ENCODE measurements at places on chromosomes 11 and 22.
A peak's percentile ranks its signal among the peaks of the same experiment; 100 is the strongest.

- DNase-seq: no peak
Observed at GRCh38 chr22:28344918-28345703, 334.5 kb downstream of the TTC28 start.

DNA sequence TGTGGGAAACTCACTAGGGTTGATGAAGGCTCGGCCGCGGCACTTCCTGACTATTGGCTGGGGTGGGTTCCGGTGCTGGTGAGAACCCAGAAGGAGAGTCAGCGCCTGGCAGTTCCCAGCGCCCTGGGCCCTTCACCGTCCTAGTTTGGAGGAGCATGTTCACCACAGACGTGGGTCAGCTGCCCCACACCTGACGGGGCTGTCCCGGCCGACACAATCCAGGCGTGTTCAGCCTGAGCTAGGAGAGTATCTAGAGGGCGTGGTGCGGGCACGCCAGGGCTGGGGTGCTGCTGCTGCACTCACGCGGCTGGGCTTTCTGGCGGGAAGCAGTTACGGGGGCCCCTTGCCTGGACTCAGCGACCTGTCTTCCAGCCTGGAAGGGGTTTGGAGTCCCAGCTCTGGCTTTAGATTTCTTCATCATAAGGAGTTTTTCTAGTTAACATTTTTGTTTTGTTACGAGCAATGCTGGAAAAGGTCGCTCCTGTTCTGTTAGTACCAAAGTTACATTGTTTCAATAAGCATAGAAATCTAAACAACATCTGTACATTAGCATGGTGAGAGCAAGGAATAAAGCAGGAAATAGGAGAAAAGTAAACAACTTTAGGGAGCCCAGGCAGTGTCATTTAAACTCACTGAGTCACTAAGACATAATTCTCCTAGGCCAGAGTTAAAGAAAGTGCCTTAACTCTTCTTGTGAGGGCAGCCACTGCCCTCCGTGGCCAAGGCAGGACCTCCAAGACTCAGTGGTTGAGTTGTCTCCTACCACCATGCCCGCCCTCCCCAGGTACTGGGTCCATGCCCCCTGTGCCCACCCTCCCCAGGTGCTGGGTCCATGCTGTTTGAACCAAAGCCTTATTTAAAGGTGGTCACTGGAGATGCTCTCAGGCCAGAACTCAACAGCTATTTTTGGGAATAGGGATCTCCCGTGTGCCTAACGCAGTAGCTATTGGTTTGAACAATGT is 12.1 kb upstream of the ADORA2A start:
- no peak for DNase-seq

DNA sequence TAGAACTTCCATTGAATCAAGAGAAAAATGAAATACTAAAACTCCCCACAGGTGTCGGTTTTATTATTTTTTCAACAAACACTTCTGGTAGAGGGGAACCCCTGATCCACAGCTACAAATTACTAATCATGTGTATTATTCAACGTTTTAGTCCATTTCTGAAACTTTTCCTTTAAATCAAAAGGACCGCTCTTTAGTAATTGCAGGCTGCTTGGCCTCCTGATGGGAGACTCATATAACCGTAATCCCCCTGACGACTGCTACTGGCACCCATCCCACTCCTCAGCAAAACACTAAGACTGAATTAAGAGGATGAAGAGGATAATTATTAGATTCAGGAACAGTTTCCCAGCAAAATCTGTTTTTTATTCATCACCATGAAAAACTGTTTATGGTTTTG is 46.4 kb downstream of the PAX6 start:
- DNase-seq: no peak

DNA sequence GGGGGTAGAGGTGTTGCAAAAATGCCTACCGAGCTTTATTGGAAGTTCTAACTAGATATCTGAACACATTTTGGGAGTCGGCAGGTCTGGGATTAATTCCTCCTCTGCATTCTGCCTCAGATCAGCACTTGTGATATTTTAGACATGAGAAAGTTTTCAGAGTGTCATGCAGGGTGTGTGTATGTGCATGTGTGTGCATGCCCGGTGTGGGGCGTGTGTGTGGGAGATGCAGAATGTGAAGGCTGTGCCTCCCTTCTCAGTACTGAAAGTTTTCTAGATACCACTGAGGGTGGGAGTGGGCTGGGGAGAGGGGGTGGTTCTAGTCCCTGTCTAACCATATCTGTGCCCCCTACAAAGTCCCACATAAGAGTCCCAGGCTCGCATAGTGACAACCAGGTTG is 180.0 kb upstream of the NTM start:
- no peak for DNase-seq

GRCh38 chr11:112290493-112290850 is 29.8 kb upstream of the PLET1 start:
- DNase-seq: no peak

DNA sequence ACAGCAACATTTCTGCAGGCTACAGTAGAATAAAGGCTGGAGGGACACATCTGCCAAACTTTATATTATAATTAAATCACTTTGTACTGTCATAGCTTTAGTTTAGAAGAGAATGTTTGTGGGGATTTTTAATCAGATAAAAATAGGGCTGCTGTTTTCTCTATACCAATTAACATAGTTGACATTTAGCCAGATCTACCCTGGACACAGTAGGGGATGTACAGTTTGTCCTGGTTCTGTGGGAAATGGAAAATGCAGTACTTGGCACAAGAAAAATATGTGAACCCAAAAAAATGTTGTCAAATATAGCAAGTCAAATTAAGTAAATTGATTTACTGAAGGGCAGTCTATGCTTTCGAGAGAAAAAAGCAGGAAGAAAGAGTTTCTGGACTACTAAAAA is 20.8 kb upstream of the PICALM start:
- DNase-seq: no peak

- peak; percentile 39 for DNase-seq
Observed at GRCh38 chr11:9664276-9665171, 647 bp downstream of the SWAP70 start.

DNA sequence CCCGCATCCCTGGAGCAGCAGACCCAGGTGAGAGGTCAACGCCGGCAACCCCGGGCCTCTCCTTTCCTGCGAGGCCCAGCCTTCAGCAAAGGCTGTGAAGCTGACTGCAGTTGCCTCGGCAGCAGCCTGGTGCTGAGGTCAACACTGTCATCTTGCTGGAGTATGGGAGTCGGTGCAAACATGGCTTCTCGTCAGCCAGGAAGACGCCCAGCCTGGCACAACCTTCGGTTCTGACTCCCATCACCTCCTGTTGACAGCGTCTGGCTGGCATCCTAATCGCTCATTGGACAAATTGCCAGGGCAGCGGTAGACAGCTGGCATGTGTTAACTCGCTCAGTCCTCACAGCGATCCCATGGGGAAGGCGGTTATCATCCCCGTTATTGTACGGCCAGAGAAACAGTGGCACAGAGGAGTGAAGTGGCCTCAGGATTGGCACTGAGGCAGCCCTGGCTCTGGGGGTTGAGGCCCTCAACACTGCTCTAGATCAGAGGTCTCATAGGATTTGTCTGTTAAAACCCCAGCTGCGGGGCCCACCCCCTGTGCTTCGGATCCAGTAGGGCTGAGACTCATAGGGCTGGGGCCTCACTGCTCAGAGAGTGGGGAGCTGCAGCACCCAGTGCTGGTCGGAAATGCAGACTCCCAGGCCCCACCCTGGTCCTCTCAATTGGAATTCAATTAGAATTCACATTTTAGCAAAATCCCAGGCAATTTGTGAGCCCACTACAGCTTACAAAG is 39.3 kb upstream of the TP53I11 start:
- DNase-seq: no peak

DNA sequence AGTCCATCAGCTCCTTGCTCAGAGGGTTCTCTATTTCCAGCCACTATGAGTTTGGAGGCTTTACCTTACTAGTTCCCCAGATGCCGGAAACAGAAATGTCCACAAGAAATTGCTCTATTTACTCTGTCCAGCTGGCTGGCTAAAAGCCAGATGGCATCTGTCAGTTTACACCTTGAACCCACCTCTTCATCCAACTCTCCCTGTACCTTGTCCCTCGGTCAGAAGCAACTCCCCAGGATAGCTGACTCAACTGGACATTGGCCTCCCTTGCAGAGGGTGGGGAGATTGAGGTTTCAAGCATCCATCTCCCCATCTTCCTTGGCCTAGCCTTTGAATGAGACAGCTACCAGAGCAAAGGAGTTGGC is 1.7 kb downstream of the C2CD2L start:
- DNase-seq: no peak

DNA sequence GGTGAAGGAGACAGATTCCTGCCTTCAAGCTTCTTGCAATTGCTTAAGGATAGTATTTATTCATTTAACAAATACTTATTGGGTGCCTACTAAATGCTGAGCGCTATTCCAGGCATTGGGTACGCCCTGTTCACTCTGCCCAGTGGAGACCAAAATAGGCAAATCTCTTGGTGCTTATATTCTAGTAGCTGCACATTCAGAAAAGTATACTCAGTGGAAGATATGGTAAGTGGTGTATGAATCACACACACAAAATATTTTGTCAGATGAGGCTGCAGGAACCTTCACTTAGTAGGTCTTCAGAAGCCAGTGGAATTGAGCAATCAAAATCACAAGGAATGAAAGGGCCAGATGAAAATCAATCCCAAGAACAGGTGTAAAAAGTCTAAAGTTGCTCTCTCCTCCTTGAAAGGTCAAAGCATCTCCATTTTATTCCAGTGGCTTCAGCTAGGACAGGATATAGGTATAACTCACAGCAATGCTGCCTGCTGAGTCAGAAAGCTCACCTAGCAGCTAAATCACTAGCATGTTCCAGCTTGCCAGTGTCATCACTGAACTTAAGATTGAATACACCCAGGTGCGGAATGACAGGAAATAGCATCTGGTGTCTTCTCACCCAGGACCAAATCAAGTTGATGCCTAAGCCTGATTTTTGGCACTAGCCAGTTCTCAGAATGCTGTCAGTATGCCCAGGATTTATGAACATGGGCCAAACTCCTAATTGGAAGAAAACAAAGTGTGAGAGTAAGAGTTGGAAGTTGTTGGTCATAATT is 83.9 kb downstream of the AMOTL1 start:
- DNase-seq: no peak

DNA sequence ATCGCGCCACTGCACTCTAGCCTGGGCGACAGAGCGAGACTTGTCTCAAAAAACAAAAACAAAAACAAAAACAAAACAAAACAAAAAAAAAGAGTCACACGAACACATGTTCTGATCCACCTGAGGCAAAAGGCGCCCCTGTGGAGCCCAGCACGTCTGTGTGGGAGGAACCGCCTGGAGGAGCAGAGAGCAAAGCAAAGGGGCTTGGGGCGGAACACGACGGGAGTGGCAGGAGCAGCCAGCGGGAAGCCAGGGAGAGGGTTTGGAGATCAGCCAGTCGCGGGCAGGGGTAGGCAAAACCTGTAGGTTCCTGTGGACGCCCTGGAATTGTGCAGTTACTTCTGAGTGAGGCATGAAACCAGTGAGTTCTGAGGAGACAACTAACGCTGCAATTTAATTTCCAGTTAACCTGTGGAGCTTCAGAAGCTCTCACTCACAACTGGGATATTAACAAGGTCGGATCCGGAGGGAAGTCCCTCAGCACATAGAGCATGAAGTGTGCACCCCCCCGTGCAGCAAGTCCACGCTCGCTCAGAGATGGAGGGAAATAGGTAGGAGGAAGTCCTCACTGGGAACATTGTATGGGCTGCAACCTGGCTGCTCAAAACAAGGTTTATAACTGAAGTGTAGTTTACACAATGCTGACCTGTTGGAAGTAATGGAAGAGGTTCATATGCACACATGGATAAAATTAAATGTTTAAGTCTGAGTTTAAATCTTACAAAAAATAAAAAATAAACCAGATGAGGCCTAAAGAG is 13.2 kb upstream of the USP18 start:
- no peak for DNase-seq

DNA sequence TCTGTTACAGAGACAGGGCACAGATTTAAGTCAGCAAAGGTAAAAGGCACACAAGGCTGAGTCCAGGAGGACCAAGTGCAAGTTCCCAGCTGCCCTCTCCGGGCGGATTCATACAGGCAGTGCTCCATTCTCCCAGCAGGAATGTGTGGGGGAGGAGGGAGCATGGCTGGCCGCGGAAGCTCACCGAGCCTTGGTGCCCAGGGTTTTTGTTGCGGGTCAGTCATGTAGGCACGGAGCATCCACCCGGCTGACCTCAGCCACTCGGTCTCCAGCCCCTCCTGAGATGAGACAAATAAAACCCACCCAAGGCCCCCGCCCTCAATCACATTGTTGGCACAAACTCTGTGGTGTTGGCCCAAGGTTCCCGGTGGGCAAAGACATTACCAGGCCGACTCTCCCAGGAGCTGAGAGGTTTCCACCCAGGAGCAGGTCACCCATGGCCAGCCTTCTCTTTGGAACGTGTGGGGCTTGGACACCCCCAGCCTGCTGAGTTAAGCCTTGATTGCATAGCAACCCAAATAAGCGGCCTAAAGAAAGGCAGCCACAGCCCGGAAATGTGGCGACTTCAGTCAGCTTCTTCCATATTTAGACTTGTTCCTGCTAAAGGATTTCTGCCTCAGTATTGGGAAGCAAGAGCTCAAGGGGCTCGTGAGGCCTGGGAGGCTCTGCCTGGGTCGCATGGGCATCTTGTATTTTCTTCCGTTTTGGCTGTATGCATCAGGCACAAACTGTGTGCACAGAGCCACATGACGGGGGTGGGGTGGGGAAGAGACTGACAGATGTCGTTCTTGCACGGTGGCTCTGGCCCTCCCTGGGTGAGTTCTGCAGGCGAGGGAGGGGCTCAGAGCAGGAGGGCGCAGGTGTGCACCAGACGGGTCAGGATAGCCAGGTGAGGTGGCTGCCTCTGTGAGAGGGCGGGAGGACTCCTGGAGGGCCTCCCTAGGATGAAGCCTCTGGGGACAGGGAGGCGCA is 63.0 kb downstream of the ARHGAP8 start:
- DNase-seq: no peak

DNA sequence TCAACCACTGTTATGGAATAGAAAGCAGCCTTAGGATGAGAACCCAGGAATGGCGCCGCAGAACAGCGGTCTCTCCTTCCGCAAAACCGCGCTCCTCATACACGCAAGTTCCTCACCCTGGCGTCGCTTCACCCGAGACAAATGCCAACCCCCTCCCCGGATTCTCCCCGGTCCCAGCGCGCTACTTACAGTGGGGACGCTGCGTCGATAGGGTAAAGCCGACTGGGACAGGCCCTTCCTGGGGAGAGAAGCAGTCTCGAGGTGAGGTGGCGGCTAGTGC is 287 bp downstream of the RPS13 start:
- DNase-seq: no peak

- DNase-seq: no peak
Observed at GRCh38 chr22:25080855-25081254, 118.8 kb upstream of the CRYBB3 start.

DNA sequence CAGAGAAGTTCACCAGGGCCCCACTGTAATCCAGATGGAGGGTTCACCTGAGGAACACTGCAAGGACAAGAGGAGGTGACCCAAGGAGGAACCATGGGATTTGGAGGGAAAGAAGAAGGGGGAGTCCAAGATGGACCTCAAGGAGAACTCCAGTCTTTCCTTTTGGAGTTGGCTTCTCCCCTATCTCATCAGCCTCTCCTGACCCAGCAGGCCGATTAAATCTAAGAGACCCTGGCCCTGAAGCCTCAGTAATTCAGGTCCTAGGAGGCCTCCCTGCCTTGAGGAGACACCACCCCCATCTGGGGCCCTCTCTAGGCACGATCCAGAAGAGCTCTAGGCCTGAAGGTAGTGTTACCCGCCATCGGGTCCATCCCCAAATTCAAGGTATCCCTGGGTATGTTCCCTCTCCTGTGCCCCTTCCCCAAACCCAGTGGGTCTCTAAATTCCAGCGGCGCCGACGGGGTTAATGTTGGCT is 15.1 kb upstream of the DGKZ start:
- no peak for DNase-seq
